Muscle of back (tissue), 13 donors: ENCODE measurements at places on chromosomes 1 and 21.

DNA sequence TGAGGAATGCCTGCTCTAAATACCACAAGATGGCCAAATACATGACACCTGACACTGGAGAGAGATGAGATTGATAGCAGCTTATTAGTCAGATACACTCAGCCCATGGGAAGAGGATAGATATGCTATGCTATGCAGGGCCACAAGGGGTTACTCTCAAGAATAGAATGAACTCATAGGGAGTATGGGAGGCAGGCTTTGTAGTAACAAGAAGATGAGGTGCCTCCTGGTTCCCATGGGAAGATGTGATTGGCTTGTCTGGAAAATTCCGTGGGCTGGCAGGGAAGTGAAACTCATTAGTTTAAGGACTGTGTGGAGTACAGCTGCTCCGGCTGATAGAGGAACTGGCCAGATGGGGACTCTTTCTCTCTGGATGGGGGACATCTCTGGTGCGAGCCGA is 16.5 kb downstream of the CCDC30 start:
- peak; percentile 7 for DNase-seq

DNA sequence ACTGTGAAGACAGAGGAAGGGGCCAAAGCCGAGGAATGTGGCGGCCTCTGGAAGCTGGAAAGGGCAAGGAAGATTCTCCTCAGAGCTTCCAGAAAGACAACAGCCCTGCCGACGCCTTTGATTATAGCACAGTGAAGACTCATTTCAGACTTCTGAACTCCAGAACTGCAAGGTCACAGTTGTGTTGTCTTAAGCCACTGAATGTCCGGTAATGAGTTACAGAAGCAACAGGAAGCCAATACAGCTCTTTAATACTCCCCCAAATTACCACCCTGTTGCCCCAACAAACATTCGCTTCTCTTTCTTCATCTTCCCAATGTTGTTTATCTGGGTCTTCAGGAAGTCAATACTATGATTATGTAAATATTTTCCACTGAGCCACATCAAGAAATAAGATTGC is 44.0 kb downstream of the ETS2 start:
- DNase-seq = no peak

- no peak for DNase-seq
Observed at GRCh38 chr1:245657371-245657770, 502.6 kb downstream of the KIF26B start.

DNA sequence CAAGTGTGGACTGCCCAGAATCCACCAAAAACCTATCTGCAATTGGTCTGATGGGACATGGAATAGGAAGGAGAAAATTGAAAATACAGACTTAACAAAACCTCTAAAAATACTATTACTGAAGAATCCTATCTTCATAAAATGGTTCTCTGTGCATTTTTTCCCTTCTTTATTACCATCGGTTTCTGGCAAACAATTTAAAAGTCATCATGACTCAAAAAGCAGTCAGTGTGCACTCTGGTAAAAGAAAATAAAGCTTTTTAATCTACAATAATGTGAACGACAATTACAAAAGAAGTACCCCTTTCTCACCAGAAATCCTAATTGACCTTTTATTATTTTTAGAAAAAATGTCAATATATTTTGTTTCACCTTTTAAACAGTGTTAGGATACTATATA is 186.3 kb downstream of the TPR start:
- no peak for DNase-seq

DNA sequence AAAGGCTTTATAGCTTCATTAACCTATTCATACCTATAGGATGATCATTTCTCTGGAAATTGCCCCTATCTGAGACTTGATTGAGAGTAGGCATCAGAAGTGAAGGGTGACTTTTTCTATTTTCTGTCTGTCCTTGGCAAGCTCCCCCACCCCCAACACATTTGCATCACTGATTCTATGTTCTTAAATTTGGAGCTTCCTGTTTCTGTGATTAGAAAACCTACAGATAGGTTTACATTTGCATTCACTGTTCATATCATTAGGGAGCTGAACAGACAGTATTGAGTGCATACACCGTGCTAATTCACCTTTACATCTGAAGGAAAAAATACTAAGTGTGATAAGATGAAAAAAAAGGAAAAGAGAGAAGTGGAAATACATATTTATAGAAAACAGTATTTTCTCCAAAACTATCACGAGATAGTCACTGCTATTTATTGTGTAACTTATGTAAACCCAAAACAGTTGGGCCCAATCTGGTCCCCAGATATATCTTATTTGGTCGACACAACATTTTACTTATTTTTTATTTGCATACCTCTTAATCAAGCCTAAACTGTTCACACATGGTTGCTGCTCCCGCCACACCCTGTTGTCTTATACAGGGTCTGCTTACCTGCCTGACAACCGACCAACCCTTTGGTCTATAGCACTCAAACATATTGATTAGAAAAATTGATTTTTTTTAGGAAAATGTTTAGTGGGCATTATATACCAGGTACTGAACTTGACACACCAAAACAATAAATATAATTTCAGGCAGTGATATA is 218.8 kb downstream of the NTNG1 start:
- no peak for DNase-seq

DNA sequence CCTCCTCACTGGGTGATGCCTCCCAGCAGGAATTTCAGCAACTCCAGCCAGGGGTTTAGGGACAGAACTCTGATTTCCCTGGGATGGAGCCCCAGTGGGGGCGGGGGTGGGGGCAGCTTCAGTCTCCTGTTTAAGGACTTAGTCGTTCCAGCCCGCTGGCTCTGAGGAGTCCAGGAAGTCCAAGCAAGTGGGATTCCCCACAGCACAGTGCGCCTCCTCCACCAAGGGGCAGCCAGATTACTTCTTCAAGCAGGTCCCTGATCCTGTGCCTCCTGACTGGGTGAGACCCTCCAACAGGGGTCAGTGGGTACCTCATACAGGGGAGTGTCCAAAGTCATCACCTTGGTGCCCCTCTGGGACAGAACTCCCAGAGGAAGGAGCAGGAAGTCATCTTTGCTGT is 1438.4 kb upstream of the B3GALT2 start:
- no peak for DNase-seq

- no peak for DNase-seq
Observed at GRCh38 chr1:187951817-187952216, 1123.1 kb downstream of the PLA2G4A start.

- DNase-seq = no peak
Observed at GRCh38 chr1:154467434-154468102, 34.5 kb upstream of the TDRD10 start.
